ENCODE measurements at places on chromosomes 2 and 18.

DNA sequence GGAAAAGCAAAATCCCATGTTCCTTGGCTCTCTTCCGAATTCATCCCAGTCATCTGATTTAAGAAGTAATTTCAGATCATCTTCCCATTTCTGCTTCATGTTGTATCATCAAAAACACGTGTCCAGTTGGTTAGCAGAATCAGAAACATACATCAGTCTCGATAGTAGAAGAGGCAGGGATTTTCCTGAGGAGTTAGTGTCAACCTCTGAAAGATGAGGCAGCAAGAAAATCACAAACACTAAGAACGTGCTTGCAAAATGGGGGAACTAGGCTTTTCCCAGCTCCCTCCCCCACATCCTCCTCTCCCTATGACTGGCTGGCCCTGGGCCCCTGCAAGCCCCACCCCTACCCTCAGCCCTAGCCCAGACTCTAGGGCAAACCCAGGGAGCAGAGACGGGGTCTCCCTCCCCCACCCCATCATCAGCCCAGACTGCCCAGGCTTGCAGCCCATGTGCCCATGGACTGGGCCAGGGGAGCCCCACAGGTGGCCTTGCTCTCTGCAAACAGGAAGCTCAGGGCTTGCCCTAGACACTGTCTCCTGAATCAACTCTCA lies 161.0 kb upstream of the ID2 start:
- no peak for DNase-seq

DNA sequence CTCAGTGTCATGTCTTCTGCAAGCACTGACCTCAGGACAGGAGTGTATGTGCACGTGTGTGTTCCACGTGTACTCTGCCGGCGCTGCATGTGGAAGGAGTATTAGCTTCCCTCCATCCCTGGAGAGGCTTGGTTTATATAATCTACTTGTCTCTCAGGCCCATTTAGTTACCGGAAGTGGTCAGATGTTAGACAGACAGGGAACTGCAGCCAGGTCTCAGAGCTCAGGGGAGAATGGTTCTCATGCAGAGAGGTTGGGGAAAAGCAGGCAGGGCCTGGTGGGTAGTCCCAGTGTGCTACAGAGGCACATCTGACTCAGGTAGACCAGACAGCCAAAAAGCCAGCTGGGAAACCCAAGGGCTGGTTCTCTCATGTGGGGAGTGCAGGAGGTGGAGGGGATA lies 167.9 kb downstream of the CTIF start:
- DNase-seq, result no peak

- no peak for DNase-seq
Observed at GRCh38 chr2:54981385-54981784, 68.9 kb downstream of the RTN4 start.

DNA sequence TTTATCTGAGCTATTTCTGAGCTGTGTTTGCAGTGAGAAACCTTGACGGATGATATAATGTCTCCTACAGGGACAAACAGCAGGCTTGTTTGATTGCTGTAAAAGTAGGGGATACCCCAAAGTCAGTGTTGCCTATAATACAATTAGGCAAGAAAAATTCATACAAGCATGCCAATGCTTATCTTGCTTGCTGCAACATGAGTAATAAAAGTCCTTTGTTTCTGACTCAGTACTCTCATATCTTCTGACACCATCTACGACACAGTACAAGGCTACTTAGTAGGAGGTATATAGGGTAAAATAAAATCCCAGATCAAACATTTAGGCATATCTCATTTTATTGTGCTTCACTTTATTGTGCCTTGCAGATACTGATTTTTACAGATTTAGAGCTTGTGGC lies 33.0 kb downstream of the ERBB4 start:
- DNase-seq, result no peak

- DNase-seq, result no peak
Observed at GRCh38 chr2:199303728-199304177, 154.0 kb downstream of the SATB2 start.

Measured in HEK293T (cell line).